ENCODE measurements at places on chromosomes 5 and 9.

DNA sequence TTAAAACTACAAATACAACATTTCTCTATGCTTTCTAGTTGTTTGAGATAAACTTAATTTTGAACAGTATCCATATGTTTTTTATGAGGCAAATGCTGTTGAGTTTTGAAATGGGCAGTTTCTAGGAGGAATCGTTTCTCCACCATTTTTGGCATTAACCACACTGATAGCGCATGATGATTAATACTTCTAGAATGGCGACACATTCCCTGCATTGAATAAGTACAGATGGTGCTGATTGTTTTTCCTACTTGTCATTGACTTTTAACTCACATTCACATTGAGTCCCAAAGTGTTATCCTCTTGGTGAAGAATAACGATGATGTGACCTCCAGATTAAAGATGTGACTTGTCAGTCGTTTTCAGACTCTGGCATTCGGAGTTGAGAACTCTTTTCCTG, 6.5 kb upstream of the CCDC192 start:
- DNase-seq: no peak

DNA sequence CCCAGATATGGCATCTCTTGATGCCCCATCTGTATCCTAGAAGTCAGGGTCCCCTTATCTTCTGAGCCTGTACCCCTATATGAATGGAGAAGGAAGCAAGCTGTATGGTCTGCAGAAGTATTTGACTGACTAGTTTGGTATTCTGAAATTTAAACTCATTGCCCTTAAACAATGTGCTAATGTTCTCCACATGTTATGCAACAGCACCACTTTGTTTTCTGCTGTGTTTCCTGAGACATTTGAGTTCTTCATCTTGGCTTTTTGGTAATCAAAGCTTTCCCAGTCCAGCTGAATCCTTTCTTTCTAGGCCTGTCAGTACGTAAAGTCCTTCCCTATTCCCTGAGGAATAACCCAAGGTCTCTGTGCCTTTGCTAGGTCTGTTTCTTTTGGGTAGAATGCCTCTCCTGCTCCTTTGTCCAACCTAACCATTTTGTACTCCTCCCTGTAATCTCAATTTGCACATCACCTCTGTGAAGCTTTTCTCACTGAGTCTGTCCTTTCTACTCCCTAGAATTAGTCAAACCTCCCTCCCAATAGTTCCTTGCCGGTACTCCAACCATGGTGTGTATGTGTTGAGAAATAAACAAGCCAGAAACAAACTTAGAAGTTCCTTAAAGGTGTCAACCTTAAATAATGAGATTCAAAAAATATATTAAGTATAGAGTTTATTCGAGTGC, 72.1 kb upstream of the HSPB3 start:
- DNase-seq: no peak

GRCh38 chr5:66661149-66661548, 65.0 kb downstream of the MAST4 start:
- no peak for DNase-seq

DNA sequence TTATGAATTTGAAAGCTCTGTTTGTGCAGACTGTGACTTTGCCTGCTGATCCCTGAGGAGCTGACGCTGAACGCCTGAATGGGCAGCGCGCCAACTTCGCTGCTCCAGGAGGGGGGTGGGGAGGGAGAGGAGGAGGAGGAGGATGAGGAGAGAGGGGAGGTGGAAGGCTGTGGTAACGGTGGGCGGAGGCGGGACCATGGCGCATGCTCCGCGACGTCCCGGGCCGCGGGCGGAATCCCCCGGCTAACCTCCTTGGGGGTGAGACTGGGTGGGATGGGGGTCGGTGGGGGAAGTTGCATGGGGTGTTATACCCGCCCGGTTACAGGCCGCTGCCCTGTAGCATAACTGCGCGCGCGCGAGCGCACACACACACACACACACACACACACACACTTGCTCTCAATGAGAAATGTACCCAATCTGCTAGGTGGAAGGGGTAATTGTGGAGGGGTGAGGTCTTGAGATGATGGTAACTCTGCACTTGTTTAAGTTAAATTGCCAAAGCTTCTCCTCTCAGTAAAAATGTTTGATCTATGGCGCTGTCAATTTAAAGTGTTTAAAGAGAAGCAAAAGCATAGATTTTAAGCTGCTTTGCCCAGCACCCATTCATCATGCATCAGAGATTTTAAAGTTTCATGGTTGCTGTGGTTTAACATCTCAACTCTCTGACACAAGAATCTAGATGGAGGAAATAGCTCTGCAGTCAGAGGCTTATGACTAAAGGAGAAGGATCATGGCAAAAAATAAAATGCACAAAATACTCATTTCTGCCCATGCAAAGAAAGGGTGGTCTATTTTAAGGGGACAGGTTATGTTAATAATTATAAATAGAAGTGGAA, 76.6 kb upstream of the TBCA start:
- DNase-seq: no peak

DNA sequence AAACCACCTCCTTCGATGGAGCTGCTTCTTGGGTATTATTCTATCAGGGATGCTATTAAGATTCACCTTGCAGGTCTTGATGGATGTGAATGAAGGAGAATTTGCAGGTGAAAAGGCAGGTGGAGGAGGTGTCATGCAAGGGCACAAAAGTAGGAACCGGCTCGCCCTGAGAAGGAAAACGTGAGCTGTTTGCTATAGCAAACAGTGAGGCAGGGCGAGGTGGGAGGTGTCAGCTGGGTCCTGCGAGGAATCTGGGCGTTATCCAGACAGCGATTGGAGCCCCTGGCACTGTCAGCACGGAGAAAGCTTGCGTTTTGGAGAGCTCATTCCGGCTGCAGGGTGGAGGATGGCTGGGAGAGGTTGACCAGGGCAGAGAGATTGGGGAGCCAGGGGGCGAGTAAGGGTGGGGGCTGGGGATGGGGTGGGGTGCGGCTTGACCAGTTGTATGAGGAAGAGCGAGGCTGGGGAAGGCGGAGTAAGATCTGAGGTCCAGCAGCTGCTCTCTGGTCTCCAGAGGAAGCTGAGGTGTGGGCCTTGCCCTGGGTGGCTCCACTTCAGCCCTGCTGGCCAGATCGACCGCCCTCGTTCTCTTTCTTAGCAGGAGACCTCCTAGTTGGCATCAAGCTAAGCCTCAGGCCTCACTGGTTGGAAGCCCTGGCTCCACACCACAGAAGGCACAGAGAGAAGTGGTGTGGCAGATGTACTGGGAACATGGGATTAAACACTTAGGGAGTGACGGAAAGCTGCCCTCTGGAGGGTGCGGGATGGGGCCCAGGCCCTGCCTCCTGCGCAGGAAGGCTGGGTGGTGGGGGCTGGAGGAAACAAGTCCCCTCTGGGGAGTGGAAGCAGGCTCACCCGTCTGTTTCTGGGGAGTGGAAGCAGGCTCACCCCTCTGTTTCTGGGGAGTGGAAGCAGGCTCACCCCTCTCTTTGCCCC, 54.7 kb upstream of the NEURL1B start:
- no peak for DNase-seq

- no peak for DNase-seq
Observed at GRCh38 chr9:94145640-94146039, 61.4 kb downstream of the PTPDC1 start.

DNA sequence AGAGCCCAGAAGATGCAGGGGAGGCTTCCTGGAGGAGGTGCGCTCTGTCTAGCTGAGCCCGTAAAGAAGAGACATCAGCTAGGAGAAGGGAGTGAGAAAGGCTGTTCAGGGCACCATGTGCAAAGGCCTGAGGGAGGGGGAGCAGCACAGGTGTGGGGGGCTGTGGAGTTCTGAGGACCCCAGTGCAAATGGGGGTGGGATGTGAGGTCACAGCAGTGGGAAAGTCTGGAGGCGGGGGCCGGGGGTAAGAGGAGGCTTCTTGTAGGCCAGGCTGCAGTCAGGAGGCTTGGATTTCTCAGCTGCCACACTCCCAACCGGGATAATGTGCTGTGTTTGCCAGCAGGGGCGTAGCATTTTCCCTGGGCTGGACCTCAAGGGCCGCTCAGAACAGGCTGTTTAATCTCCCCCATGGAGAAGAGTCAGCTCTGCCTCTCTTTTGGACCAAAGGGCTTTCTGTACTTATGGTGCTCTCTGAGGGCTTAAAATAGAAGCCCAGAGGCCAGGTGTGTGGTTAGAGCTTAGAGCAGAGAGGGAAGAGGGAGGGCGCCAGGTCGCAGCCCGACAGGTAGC, 5.7 kb downstream of the NEURL1B start:
- no peak for DNase-seq

GRCh38 chr9:32584784-32585183, 11.8 kb upstream of the NDUFB6 start:
- no peak for DNase-seq

DNA sequence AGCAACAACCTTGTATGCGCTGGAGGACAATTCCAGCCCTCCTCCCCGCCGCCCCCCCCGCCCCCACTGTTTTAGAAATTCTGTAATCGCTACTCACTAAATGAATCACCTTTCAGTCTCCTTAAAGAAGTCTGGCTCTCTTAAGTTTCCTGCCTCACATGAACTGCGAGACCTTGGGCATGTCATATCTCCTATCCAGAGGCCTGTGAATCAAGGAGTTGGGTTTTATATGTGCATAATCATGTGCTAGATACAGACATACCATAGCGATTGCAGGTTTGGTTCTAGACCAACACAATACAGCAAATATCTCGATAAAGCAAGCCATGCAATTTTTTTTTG, 337 bp upstream of the DMAC1 start:
- no peak for DNase-seq

Measured in stimulated activated CD8-positive, alpha-beta memory T cell treated with anti-CD3 and anti-CD28 coated beads, Interleukin-2, amount 100 ng/mL, for 1 hour (primary cell).